HT-29 (cell line): ENCODE measurements at places on chromosomes 3 and 15. TPM values are rescaled to one million over a fixed set of nuclear protein-coding genes. Genes with fewer than 3 reads are reported as not detected.

The GCSAM gene
- total RNA-seq: not detected in 2 replicates

The HIGD2B gene
- 1.0 TPM in 1 of 2 replicates, not detected in the other for total RNA-seq

The KLHL40 gene
- total RNA-seq: not detected in 2 replicates

The SPTBN5 gene
- total RNA-seq: 1.6 and 2.0 TPM in 2 replicates

The WDR72 gene
- total RNA-seq: 1.0 and 1.1 TPM in 2 replicates

The XIRP1 gene
- total RNA-seq: not detected in 2 replicates

The ATP13A5 gene
- total RNA-seq: not detected in 2 replicates

The HRG gene
- total RNA-seq: not detected in 2 replicates

GRCh38 chr3:120275618-120276017 is 9.4 kb downstream of the GPR156 start:
- DNase-seq: no peak

DNA sequence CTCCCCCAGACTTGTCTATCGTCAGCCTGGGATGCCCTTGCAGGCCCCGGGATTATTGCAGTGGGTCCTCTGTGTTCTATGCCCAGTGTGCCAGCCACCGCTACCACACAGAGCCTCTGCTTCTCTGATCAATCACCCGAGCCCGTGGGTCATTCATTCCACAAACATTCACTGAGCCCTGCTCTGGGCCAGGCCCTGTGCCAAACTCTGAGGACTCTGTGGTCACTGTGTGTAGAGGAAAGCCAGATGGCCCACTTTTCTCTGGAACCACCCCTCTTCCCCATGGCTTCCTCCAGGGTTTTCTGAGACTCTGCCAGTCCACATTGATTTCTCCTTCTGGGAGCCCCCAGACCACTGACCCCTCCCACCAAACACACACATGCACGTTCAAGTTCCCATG is 55.5 kb downstream of the BSN start:
- no peak for DNase-seq

DNA sequence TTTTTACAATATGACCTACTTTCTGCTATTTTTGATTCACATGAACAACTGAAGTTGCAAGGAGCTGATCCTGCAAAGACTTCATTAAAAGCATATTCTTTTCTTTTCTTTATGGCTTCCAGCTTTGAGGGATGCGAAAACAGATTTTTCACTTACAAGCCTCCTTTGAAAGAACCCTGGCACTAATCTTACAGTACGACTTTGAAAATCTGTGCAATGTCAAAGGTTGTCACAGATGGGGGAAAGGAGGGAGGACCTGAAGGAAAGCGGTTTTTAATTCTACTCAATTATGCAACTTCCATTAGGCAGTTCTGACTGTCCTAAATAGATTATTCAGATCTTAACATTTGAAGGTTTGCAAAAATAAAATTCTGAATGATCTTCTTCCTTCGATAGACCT is 130.5 kb downstream of the TNIK start:
- no peak for DNase-seq

DNA sequence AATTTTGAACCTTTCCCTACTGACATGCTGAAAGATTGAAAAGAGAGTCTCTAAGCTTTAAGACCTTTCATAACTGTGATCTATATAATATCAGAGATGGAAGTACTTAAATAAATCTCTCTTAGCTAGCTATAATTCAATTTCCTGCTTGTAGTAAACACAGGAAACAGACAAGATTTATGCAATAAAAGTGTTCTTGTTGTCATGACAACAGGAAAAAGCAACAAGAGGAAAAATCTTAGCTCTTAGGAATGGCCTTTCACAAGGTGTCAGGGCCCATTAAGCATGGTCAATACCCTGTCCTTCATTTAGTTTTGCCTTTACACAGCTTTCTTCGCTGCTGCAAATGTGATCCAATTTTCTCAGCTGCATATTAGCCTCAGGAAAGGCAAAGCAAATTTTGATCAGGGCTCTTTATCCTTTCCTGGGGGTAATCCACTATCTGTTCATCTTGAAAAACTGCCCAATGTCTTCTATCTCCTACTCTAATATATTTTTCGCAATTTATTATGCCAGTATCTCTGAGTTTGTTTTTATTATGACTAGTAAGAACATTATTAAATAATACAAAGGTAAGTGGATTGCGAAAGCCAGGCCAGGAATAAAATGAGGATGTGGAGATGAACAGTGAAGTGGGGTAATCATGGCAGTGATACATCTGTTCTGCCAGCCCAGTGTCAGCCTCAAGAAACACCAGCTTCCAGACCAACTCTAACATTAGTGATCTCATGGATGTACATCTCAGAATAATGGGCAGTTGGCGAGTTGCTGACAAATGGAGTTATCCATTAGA is 28.7 kb downstream of the SIDT1 start:
- DNase-seq: no peak

GRCh38 chr3:128146201-128146600 is 7.1 kb upstream of the EEFSEC start:
- DNase-seq: no peak

- no peak for DNase-seq
These were observed 28.9 kb upstream of the DCBLD2 start for GRCh38 chr3:98930413-98930812.

DNA sequence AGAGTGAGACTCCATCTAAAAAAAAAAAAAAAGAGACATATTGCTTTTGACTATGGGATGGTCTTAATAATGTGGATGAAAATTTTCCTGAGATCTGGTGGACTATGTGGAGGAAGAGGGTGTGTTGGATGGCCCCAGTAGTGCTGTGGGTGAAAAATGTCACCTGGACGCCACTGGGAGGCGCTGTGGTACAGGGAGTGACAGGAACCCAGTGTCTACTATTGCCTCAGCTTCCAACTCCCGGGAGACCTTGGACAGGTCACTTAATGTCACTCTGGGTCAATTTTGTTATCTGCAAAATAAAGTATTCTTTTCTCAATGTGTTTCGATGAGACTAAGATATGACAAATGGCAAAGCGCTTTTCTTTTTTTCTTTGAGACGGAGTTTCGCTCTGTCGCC is 27.7 kb upstream of the DCP1A start:
- DNase-seq: peak; percentile 71

GRCh38 chr3:185270262-185270955 is 16.6 kb upstream of the EHHADH start:
- DNase-seq: peak; percentile 73

DNA sequence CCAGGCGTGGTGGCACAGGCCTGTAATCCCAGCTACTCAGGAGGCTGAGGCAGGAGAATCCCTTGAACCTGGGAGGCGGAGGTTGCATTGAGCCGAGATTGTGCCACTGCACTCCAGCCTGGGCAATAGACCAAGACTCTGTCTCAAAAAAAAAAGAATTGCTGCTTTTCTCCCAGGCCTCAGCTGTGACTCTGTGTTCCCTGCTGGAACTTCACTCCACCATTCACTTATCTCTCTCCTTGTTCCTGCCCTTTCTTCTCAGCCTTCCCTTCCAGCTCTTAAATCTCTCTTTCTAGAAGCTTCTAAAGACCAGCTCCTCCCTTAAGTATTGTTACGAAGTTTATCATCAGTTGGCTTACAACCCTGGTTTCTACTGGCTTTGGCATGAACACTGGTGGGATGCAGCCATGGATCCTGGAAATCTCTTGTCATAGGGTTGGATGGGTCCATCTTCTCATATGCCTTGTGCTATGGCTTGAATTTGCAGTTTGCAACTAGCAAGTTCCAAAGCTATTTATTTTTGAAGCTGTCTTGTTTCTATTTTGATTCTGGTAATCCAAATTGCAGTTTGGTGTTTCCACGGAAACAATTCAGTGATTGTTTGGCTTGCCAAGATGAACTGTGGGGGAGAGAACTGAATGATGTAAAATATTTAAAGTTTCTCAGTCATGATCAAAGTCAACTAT is 10.5 kb downstream of the C3orf62 start:
- DNase-seq: no peak

GRCh38 chr15:94135486-94136147 is 95.7 kb upstream of the MCTP2 start:
- DNase-seq: no peak

- DNase-seq: peak; percentile 89
These were observed 6.0 kb downstream of the PCSK6 start for GRCh38 chr15:101483462-101483861.

DNA sequence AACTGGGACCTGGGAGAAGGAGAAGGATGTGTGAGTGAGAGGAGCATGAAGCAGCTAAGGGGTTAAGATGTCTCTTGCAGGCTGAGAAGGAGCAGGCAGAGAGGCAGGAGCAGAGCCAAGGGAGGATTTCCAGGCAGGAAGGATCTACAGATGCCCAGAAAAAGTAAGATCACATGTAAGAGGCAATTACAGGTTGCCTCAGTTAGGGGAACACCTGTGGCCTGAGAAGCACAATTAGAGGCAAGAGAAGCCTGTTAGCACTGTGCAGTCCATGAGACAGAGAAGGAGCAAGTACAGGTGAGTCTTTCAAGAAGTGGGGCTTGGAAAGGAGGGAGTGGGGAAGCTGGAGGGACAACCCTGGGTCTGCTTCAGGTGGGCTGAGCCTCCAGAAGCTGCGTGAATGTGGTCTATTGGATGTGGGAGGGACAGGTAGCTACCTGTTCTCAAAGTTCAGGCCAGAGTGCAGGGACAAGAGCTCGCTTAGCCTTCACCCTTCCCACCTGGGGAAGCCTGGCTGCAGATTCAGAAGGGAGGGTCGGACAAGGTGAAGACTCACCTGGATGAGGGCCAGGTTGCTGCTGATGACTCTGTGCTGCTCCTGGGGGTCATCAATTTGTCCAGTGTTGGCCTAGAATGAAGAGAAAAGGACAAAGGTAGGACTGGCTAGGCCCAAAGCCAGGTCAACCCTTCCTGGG is 50.7 kb downstream of the SLC41A3 start:
- DNase-seq: no peak

DNA sequence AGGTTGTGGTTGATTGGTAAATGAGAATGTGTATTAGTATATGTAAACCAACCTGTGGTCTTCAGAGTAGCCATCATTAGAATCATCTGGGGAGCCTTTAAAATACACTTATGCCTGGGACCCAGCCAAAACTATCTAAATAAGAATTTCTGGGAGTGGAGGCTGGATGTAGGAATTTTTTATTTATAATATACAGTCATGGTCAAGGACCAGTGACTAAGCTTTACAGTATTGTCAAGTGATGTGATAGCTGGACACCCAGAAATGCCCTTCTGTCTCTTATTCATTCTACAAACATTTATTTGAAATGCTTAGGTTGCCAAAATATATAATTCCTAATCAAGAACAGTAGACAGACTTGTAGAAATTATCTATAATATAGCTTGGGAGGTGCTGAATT is 132.2 kb downstream of the MBNL1 start:
- DNase-seq: no peak

DNA sequence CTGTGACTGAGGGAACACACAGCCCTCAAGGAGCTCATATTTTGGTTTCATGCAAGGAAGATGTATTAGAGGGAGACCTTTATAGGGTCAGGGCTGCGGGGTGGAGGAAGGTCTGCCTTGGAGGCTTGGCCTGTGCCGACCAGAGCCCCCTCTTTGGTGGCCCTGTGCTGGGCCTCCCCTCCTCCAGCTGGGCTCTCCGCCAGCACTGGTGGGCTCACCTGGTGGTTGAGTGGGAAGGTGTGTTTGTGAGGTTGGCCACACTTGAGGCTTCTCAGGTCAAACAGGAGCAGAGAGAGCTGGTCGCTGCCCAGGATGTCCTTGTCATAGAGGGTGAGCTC is 2.6 kb downstream of the PLA2G4F start:
- no peak for DNase-seq

DNA sequence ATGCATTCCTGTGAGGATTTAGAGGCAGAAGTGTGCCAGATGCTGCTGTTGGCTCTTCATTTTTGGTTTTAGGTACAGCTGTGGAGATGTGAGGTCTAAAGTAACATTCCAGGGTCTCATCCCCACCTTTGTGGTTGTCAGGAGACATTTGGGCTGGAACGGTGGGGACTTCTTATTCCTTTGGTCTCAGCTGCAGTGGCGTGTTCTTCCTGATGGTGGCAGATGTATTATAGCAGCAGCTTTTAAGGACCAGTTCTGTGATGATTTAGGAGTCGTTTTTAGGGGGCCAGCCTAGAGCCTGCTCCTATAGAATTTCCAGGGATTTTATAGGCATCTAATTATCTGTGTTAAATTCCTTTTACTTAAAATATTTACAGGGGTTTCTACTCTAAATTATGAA is 221.0 kb upstream of the EOMES start:
- DNase-seq: peak; percentile 7

DNA sequence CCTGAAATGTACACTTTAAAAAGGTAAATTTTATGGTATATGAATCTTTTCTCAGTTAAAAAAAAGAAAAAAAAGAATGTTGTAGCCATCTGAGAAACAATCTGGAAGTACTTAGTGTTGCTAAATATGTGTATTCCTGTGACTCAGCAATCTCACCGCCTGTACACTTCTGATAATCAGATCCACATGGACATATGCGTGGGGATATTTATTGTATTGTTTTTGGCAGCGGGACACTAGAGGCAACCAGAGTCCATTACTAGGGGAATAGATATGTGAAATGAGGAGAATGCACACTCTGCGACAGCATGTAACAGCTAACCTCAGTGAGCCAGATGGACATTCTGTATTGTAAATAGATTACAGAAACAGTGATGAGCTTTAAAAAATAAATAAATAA is 65.4 kb downstream of the AQP9 start:
- no peak for DNase-seq

GRCh38 chr3:69214241-69214640 is 91.8 kb upstream of the LMOD3 start:
- DNase-seq: no peak

DNA sequence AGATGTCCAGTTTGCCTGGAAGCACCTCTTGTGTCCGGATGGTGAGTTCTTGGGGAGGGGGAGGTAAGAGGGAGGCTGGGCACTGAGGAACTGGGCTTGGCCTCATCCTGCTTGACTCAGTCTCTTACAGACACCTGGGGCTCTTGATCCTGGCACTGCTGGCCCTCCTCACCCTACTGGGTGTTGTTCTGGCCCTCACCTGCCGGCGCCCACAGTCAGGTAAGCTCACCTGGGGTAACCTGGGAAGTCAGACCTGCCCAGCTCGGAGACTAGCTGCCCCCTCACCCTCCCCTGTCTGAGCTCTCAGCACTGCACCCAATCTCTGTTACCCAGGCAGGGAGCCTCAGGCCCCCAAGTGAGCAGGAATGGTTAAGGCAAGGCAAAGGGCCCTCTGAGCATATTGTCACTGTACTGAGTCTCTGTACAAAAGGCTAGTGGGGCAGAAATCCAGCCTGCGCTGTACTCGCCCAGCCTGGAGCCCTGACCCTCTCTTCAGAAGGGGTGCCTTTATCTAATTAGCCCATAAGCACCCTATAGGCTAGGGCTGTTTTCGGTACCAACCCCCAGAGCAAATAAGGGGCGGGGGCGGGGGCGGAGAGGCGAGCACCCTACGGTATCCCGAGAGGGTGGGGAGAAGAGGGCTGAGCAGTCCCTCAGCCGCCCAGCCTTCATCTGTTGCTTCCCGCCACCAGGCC is 2.2 kb upstream of the IL17RC start:
- no peak for DNase-seq

GRCh38 chr3:113736548-113737089 is 9.4 kb downstream of the NAA50 start:
- peak; percentile 75 for DNase-seq

GRCh38 chr3:183272791-183273190 is 19.7 kb downstream of the B3GNT5 start:
- no peak for DNase-seq

GRCh38 chr3:121918779-121919483 is 24.7 kb downstream of the SLC15A2 start:
- no peak for DNase-seq

GRCh38 chr15:58243070-58243469 is 104.9 kb downstream of the AQP9 start:
- no peak for DNase-seq

- no peak for DNase-seq
These were observed 2.8 kb downstream of the GRM2 start for GRCh38 chr3:51709675-51710074.
